ENCODE measurements at places on chromosomes 2 and 18. TPM values are rescaled to one million over a fixed set of nuclear protein-coding genes. Genes with fewer than 3 reads are reported as not detected.

DNA sequence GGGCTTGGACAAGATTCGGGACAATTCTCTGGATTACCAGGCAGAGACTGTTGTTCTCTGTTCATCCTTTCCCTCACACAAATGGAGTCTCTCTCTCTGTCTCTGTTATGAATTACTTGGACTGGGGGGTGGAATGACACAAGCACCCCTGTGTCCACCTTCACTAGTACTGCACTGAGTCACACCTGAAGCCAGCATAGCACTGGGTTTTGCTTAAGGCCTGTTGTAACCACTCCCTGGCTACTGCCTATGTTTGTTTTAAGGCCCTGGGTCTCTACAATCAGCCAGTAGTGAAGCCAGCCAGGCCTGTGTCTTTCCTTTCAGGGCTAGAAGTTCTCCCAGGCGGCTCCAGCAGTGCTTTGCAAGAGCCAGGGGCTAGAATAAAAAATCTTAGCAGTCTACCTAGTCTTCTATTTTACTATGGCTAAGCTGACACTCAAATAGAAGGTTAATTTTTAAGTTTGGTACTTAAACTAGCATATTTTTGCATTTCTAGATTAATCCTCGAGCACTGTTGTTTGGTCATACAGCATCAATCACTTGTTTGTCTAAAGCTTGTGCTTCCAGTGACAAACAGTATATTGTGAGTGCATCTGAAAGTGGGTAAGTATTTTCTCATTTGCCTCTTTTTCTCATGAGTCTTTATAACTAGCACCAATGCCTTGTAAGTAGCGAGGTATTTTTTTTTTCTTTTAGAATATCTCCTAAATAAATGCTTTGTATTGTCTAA lies 27.8 kb downstream of the WDR7 start:
- no peaks in the 10 kb centered on the region for H3K4me1 ChIP-seq
- H3K4me3 ChIP-seq = no peak overlapping the region
- DNase-seq = no peak
- no peaks in the 10 kb centered on the region for H3K36me3 ChIP-seq
- H3K27ac ChIP-seq = no peak overlapping the region

DNA sequence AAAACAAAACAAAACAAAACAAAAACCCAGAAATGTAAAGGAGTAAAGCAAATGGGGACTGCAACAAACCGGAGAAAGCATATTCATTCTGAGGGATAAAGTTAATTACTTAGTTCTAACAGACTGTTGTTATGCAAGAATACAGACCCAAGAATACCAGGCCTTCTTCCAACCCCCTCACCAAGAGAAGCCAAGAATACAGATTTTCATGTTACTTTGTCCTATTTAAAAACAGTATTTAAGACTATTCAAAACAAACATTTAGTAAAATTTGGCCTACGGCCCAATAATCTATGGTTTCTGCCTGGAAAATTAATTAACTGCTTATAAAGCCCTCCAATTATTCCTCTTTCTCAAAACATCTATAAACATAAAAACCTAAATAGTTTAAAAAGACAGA lies 91.4 kb downstream of the USP34 start:
- no peak overlapping the region for H3K27ac ChIP-seq
- H3K4me3 ChIP-seq = no peak overlapping the region
- no peaks in the 10 kb centered on the region for H3K4me1 ChIP-seq
- H3K27me3 ChIP-seq = no peaks in the 10 kb centered on the region
- no peak for DNase-seq

DNA sequence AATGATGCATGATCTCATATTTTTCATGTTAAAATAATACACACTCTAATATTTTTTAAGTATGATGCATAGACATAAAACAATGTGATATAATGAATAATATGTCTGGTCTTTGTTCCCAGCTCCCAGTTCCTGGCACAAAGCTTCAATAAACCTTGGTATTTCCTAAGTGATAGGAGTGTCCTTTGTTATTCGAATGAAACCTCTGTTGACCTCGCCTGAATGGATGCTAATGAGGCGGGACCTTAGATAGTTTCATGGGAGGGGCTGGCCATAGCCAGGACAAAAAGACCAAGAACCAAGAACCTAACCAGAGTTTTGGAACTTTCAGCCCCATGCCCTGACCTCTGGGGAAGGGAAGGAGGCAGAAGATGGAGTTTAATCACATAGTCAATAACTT lies 257.7 kb upstream of the COPS8 start:
- no peak for DNase-seq
- peaks cover 3% of the 10 kb centered on the region for H3K4me1 ChIP-seq
- no peaks in the 10 kb centered on the region for H3K27me3 ChIP-seq
- H3K36me3 ChIP-seq = no peaks in the 10 kb centered on the region
- peak overlapping the region; percentile 13 for H3K27ac ChIP-seq

NCL gene
- 186 TPM for total RNA-seq

CD207 gene
- total RNA-seq = 0.35 TPM

Data from esophagus squamous epithelium (tissue), 5 donors.